Activated CD4-positive, alpha-beta T cell treated with anti-CD3 and anti-CD28 coated beads for 36 hours (primary cell): ENCODE measurements at places on chromosomes 7 and 10. TPM values are rescaled to one million over a fixed set of nuclear protein-coding genes. Genes with fewer than 3 reads are reported as not detected.

Gene C7orf33
- total RNA-seq = not detected

Gene CLDN4
- total RNA-seq = 0.12 TPM

Gene TLX1
- total RNA-seq = not detected

Gene WNT8B
- total RNA-seq = 0.43 TPM

DNA sequence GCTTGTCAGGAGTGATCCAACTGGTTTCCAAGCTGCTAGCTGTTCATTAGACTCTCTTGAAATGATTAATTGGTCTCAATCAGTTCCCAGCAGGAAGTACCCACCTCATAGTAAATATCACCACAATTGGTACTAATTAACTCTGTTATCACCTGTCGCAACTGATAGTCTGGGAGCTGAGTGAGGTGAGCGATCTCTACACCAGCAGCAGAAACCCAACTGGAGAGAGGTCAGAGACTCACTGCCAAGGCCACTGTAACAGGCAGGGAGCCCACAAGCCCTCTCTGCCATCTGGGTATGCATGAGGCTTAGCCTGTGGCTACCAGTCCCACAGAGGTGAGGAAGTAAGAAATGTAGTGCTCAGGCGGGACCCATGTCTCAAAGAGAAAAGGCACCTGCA lies 245.5 kb downstream of the DYNC1I1 start:
- no peak for DNase-seq

DNA sequence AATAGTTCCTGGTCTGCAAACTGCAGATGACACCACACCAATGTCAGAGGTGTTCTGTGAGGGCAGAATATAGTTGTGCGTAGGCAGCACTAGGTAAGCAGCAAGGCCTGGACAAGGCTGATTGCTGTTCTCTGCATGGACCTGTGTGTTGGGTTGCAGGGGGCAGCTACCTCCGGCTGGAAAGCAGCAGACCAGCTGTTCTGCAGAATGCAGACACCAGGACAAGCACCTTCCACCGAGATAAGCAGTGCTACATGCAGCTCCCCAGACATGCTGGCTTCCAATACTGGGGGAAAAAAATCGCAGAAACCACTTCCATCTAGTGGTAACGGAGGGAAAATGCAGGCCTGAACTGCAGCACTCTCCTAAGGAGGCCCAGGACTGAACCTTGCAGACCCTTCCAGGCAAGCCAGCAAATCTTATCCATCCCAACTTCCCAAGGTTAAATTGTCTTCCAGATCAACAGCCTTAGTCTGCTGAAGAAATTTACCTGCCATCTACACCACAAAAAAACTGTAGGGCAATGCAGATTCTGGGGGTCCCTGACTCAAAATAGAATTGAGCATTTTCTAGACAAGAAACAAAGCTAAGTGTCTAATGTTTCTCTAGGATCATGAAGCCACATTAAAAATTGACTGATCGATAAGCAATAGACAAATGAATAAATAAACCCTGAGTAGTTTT lies 50.5 kb upstream of the COBL start:
- peak; percentile 14 for DNase-seq

DNA sequence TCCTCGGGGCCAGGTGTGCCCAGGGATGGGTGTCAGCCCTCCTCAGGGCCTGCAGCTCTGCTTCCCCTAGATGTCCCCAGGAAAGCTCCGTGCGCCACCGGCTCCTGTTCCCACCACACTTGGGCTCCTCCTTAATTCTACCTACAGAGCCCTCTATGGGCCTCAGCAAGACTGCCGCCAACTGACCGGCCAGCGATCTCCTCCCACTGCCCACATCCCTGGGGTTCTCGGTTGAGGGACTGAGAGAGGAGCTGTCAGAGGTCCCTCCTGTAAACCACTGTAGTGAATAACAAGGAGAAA lies 5.3 kb upstream of the LDB3 start:
- no peak for DNase-seq

DNA sequence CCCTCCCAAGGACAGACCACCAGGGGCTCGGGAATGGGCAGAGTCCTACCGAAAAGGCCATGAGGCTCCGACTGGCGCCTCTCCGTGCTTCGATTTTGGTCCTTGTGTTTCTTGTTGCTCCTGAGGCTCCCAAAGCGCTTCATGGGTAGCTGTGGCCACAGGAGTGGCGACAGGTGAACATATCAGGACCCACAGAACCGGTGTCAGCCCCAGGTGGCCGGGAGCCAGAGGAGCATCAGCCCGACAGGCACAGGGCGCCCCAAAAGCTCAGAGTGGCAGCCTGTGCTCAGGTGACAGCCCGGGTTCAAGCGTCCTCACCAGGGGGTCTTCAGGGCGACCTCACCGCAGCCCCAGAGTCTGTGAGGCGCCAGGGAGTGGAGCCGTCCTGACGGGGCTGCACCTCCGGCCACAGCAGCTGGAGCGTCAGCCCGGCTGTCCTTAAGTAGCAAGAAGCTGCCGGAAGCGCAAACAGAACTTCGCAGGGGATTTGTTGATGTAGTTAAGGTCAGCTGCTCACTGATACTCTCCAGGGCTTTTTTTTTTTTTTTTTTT lies 141.0 kb downstream of the PRKAG2 start:
- no peak for DNase-seq

GRCh38 chr10:75550191-75550590 lies 118.8 kb downstream of the LRMDA start:
- DNase-seq = no peak

DNA sequence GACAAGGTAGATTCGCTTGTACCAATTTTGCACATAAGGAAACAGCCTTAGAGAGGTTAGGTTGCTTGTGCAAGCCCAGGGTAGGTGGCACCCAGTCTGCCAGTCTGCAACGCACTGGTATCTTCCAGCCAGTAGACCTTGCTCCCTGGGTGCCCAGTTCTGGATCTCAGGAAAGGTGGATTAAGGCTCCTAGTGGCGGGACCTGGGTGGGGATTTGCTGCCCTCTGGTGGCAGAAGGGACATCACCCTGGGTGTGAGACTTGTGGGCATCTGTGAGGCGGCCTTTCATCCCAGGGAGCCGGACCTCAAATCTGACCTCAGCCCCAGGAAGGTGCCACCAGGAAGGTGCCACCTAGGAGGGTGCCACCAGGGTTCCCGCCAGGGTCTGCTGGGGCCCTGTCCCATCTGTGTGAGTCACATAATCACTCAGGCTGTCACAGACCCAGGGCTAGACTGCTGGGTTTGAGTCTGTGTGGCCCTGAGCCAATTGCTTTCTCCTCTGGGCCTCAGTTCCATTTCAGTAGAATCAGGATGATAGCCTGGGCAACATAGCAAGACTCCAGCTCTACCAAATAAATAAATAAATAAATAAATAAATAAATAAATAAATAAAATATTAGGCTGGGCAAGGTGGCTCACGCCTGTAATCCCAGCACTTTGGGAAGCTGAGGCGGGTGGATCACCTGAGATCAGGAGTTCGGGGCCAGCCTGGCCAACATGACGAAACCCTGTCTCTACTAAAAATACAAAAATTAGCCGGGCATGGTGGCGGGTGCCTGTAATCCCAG lies 5.3 kb upstream of the PRKRIP1 start:
- DNase-seq = peak; percentile 82

DNA sequence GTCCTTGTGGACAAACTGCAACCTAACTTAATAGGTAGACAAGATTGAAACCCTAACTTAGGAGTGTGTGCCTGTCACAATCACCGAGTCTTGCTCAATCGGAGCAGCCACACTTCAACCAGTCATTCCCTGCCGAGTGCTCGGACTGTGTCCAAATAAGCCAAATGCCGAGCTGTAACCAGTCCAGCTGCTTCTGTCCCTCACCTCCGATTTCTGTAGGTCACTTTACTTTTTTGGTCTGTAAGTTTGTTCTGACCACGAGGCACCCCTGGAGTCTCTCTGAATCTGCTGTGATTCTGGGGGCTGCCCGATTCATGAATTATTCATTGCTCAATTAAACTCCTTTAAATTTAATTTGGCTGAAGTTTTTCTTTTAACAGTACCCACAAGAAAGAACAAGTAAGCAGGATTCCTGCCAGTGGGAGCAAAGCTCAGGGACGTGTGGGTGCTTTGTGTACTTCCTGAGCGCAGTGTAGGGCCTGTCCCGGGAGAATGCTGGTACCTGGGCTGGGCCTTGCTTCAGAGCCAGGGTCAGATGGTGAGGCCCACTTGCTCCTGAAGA lies 140.1 kb downstream of the ACTR3B start:
- DNase-seq = no peak

- DNase-seq = no peak
These were observed 320.8 kb downstream of the ADARB2 start for GRCh38 chr10:1416456-1417037.

DNA sequence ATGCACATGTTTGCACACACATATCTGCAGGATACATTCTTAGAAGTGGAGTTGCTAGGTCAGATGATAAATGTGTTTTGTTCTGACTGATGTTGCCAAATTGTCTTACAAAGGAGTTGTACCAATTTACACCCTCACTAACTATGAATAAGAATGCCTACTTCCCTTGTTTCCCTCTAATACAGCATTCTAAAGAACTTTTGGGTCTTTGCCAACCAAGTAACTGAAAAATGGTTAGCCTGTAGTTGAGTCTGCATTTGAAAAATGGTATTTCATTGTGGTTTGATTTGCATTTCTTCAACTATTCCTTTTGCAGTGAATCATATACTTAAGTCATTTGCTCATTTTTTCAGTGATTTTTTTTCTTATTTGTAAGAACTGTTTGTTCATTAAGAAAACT lies 48.4 kb downstream of the TMEM26 start:
- no peak for DNase-seq

GRCh38 chr10:103618575-103619423 lies 125.3 kb downstream of the NEURL1 start:
- DNase-seq = no peak

GRCh38 chr10:30781670-30782121 lies 152.1 kb upstream of the LYZL2 start:
- DNase-seq = no peak

GRCh38 chr10:89392974-89393373 lies 551 bp downstream of the IFIT1 start:
- DNase-seq = no peak

DNA sequence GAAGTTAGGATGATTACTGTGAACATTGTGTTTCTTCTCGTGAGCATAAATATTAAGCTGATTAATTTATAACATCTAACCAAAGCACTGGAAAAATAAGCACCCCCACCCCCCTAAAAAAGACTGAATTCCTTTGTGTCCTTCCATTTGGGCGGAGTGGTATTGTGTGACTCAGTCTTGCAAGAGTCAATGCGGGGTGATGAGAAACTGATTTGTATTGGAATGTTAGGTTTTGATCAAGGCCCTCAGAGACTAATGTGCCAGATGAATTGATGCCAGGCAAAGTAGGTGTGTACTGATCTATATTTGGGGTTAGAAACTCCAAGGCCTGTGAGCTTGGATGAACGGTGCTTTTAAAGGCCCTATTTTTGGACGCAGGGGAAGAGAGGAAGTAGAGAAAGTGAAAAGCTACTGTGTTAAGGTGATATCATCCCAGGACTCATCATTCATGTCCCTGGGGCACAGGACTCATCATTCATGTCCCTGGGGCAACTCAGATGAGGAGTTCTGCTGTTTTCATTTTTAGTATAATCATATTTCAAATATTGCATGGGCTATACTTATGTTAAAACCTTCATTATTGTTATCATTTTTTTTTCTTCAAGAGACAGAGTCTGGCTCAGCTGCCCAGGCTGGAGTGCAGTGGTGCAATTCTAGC lies 61.3 kb upstream of the PTN start:
- DNase-seq = no peak

DNA sequence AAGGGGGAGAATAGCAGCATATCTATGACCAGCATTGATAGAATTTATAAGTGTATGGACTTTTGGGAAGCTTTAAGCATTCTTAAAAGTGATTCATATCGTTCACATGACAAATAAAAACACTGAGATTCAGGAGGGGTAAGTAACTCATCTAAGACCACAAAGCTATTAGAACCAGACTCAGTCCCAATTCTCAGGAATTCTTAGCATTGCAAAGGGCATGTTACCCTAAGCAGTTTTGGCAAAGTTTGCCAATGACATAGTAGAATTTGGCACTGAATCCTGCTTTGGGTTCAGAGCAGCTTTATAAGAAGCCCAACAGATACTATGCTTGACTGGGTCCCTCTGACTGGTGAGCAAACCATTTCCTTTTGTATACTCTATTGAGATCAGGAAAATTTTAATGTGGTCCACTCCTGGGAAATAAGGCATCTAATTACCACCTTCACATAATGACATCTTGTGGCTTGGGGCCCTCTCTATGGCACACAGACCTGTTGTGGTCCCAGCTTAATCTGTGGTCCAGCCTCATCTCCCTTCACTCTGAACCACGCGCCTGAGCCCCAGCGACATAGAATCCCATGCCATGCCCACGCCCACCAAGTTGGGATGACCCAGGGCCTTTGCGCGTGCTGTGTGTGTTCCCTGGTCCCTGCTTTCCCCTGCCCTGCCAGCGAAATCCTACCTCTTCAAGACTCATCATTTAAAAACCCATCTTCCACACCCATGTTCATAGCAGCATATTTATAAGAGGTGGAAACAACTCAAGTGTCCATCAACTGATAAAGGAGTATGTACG lies 37.5 kb upstream of the DOCK1 start:
- no peak for DNase-seq
